ENCODE measurements at places on chromosomes 7 and 10. TPM values are rescaled to one million over a fixed set of nuclear protein-coding genes. Genes with fewer than 3 reads are reported as not detected.

GRCh38 chr10:126135941-126136595 lies 239.7 kb downstream of the FANK1 start:
- no peak for DNase-seq

NUTM2E gene
- total RNA-seq = not detected

DNA sequence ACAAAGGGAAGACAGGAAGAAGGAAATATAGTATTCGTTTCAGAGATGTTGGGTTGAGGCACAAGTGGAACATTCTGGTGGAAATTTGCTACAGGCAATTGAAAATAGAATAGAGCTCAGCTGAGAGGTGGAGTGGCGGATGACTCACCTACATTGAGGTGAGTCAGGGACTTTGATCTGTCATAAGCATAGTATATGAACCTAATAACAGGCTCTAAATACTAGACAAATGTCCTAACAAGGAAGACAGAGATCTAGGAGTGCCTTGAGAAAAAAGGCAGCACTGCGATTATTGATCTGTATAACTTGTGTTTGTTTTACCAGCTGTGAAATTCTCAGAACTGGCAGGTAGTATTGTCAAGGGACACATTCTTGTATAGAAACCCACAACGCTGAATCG lies 907 bp upstream of the IFRD1 start:
- DNase-seq = peak; percentile 29

DNA sequence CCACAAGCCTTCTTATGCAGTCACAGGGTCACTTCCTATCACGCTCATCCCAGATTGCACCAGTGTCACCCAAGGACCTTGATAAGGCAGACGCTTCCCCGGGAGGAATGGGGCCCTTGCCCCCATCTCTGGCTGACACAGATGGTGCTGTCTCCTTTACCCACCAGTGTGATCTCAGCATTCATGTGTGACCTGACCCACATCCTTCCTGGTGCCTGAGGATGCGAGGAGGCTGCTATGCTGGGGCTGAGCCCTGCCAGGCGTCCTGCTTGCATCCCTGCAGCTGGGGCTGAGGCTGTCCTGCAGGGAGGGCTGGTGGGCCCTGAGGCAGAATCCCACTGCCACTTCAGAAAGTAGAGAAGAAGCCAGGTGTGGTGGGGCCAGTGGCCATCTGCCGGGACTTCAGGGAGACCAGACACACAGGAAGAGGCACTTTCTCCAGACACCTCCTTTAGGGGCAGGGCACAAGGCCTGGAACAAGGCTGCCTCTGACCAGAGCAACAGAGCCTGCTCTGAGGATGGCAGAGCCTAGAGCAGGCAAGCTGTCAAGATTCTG lies 35.3 kb downstream of the RASGEF1A start:
- no peak for DNase-seq

COL17A1 gene
- 2.3 TPM for total RNA-seq

- DNase-seq = no peak
These were observed 127.1 kb downstream of the NXPH1 start for GRCh38 chr7:8560501-8560900.

CYP2C19 gene
- not detected for total RNA-seq

- DNase-seq = no peak
These were observed 18.4 kb downstream of the IFT22 start for GRCh38 chr7:101303102-101303701.

DNA sequence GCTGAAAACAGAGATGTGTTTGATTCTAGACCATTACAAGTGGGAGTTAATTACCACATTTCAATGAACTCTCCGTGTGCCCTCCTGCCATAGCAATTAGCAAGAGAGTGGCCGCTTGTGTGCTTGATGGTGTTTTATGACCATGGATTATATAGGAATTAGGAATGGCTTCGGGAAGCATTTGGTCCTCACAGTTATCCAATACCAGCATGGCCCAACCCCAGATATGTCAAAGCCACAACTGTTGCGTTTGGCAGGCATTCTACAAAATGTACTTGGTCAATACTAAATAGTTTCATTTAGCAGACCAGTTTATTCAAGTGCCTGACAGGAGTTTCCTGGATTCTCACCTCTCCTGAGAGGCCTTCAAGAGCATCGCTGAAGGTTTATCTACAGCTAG lies 509.0 kb upstream of the GALNT17 start:
- no peak for DNase-seq

SUFU gene
- 4.8 TPM for total RNA-seq

GRCh38 chr10:129719889-129720590 lies 244.0 kb downstream of the EBF3 start:
- no peak for DNase-seq

GRCh38 chr10:125136087-125136486 lies 24.3 kb downstream of the CTBP2 start:
- no peak for DNase-seq

PIP4K2A gene
- total RNA-seq = 198 TPM

DNA sequence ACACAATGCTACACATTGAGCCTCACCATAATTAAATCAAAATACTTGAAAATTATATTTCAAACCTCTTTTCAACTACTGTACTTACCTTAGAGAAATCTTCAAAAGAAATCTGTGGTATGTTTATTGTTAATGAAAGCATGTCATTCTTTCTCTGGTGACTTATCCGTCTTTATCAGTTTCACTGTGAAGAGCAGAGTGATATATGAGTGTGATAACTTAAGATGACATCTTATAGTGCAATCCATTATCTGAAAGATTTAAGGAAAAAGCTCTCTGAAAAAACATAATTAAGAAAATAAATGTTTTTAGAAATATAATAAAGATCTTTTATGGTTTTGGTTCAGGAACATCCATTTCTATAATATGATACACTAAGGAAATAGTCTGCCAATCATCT lies 911.6 kb upstream of the C7orf33 start:
- no peak for DNase-seq

DNA sequence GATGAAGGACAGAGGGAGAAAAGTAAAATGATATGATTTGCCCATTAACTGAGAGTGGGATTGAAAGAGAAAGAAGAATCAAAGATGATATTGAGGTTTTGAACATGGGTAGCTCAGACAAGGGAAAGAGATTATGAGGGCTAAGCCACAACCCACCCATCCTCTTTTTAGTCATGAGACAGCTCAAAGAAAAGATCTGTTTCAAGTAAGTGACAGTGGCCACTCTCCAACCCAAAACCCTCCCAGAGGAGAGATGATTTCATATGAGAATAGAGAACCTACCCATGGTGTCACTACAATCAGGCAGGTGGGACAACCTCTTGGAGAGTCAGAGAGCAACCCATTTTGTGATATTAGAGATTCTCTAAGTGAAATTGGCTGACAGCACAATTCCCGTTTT lies 32.2 kb downstream of the PLXNA4 start:
- no peak for DNase-seq

DNA sequence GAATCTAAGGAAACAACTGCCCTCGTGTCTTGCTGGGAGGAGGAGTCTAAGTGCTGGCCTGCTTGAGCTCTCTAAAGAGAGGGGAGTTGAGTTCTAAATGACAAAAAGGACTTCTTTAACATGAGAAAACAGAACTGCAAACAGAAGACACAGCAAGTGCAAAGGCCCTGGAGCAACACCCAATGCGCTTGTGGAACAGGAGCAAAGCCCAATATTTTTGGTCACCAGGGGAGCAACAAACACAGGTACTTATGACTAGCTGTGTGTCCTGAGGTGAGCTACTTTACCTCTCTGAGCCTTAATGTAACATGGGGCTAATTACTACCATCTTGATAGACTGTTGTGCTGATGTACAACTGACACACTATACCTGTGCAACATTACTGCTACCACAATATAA lies 634.3 kb downstream of the PARD3 start:
- no peak for DNase-seq

- DNase-seq = no peak
These were observed 186.9 kb upstream of the MGMT start for GRCh38 chr10:129280155-129280502.

GRCh38 chr7:106644999-106645398 lies 16.0 kb downstream of the CCDC71L start:
- DNase-seq = no peak

EPO gene
- total RNA-seq = not detected

LRRC61 gene
- 0.09 TPM for total RNA-seq

TFR2 gene
- 0.08 TPM for total RNA-seq

GRCh38 chr10:131027256-131027655 lies 284.3 kb downstream of the TCERG1L start:
- no peak for DNase-seq

ORAI2 gene
- total RNA-seq = 44.1 TPM

- no peak for DNase-seq
These were observed 1.4 kb downstream of the CCDC136 start for GRCh38 chr7:128793181-128793547.

DNA sequence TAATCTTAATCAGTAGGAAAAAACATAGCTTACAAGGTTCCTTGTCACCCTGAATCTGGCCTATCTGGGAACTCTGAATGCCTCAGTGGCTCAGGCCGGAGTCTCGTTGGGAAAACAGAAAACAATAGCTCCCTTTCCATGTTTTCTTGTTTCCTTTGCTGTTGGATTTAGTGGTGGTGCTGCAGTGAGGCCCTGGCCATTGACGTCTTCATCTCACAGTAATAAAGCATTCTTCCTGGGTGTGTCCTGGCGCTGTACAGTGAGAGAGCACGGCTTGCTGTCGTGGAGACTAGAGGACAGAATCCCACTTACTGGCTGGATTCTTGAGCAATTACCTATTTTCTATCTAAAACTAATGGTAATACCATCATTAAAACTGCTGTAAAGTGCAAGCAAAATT lies 1.3 kb upstream of the SPOCK2 start:
- no peak for DNase-seq

GRCh38 chr10:131816941-131817700 lies 83.7 kb upstream of the PPP2R2D start:
- DNase-seq = no peak

FAM25C gene
- total RNA-seq = not detected

DNA sequence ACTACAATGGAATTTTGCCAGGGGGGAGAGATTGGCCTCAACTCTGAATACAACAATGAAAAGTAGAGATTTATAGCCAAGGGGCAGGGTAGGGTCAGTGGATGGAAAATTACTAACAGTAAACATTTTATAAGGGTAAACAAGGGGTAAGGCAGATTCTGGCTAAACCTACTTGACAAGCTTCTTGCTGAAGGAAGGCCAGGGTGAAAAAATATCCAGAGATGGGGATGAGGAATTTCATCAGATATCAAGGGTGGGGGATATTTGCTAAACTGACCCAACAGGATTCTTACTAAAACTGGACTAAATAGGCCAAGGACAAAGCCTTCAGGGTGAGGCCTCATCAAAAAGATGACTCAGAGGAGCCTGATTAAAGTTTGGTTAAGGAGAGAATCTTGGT lies 156.3 kb downstream of the RTKN2 start:
- no peak for DNase-seq

GRCh38 chr7:130938661-130939060 lies 204.7 kb upstream of the KLF14 start:
- DNase-seq = no peak

Measured in fibroblast of the aortic adventitia (primary cell).